ENCODE measurements at places on chromosomes 5 and 9.

GRCh38 chr9:133393399-133393798, 17.2 kb downstream of the STKLD1 start:
- H3K4me1 ChIP-seq = no peaks in the 10 kb centered on the region
- H3K4me3 ChIP-seq = no peak overlapping the region
- no peak for DNase-seq

DNA sequence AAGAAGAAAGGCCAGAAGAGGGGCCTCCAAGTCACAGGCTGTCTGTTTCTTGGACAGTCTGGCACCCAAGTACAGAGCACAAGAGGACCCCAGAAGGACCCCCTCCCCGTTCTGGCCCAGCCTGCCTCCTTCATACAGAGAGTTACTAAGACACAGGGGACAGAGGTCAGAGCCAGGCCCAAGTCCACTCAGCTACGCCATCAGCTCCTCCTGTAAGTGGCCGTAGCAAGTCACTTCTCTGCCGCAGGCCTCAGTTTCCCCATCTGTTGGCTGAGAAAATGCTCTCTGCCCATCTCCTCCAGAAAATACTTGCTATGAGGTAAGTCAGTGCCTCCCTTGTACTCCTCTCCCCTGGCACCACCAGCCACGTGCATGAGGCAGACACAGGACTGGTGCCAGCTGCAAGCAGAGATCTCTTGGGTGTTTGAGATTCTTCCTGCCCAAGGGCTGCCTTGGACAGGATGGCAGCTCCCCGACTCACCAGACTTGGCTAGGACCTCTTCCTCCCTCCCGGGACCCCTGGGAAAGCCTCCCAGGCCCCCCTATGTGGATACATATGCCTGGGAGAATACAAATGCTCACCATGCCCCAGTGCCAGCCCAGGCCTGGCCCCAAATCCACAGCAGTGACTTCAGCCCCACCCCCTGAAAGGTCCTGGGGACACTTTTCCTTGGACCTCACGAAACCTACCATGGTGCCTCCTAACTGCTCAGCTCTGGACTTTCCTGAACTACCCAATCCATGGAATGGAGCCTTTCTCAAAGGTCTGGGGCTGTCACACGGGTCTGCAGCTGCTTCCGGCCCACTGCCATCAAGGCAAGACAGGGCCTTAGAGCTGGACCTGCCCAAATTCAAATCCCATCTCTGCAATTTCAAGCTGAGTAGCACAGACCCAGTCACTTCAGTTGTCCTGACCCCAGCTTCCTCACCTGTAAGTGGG, 5.1 kb downstream of the EEIG1 start:
- peaks cover 74% of the 10 kb centered on the region for H3K4me1 ChIP-seq
- no peaks in the 10 kb centered on the region for H3K27me3 ChIP-seq
- H3K4me3 ChIP-seq = no peak overlapping the region
- peak; percentile 31 for DNase-seq
- peak overlapping the region; percentile 95 for H3K27ac ChIP-seq
- H3K36me3 ChIP-seq = no peaks in the 10 kb centered on the region

- H3K27ac ChIP-seq = no peak overlapping the region
- no peak overlapping the region for H3K4me3 ChIP-seq
- peaks cover 7% of the 10 kb centered on the region for H3K4me1 ChIP-seq
- no peak for DNase-seq
Observed at GRCh38 chr5:76291305-76292077, 111.6 kb upstream of the IQGAP2 start.

DNA sequence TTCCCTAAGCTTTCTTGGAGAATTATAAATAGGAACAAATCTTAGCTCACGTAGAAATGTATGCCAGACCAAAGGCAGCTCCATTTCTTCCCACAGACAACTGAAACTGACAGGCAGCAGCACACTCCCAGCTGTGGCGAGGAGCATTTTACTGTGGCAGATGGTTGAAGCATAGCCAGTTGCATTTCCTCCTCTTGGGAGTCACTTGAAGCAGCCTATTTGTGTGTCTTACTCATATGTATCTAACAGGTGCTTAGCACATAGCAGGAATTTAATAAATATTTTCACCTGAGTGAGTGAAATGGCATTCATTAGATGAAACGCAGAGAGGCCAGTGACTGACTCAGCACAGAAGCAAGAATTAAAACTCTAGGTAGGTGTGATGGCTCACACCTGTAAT, 12.3 kb upstream of the MTMR12 start:
- DNase-seq = no peak
- H3K27me3 ChIP-seq = no peaks in the 10 kb centered on the region
- H3K36me3 ChIP-seq = no peaks in the 10 kb centered on the region
- H3K4me1 ChIP-seq = peaks cover 10% of the 10 kb centered on the region
- H3K27ac ChIP-seq = no peak overlapping the region

- peaks cover 2% of the 10 kb centered on the region for H3K36me3 ChIP-seq
- H3K27me3 ChIP-seq = no peaks in the 10 kb centered on the region
- peak; percentile 45 for DNase-seq
- peaks cover 25% of the 10 kb centered on the region for H3K4me1 ChIP-seq
- H3K27ac ChIP-seq = peak overlapping the region; percentile 39
Observed at GRCh38 chr9:37994639-37995347, 74.2 kb downstream of the SHB start.

GRCh38 chr5:54630738-54631359, 113.3 kb downstream of the SNX18 start:
- no peak for DNase-seq
- peaks cover 36% of the 10 kb centered on the region for H3K4me1 ChIP-seq

GRCh38 chr9:121279776-121280388, 11.9 kb downstream of the GSN start:
- no peaks in the 10 kb centered on the region for H3K36me3 ChIP-seq
- DNase-seq = no peak
- no peak overlapping the region for H3K4me3 ChIP-seq

DNA sequence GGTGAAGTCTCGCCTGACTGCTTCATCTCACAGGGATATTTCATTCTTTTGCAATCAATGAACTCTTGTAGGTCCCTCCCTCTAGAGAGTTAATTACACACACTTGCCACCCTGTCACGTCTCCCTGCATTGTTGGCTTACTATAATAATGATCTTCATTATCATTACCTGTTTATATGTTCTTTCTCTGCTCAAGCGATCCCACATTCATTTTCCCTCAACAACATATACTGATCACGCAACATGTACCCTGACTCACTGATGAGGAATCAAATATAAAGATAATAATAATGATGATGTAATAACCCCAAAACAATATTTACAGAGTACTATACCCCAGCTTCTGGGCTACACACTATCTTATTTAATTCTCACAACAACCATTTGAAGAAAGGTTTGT, 88.5 kb downstream of the FEM1C start:
- H3K4me3 ChIP-seq = no peak overlapping the region
- DNase-seq = no peak
- H3K36me3 ChIP-seq = no peaks in the 10 kb centered on the region
- no peak overlapping the region for H3K27ac ChIP-seq
- peaks cover 1% of the 10 kb centered on the region for H3K4me1 ChIP-seq

DNA sequence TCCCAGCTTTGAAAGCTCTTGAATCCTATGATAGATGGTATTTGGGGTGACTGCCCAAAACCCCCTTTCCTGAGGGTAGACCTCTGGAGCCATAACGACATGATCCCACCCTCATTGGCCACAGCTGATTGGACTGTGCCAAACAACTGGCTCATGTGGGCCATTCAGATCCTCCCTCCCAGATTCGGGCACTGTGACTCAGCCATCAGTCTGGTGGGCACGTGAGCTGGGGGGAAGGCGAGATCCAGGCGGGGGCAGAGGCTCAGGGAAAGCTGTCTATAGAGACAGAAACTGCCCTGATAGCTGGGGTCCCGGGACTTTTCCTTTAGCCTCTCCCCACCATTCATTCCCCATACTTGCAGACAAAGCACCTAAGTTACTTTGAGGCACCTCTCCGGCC, 15.1 kb upstream of the NCS1 start:
- H3K4me3 ChIP-seq = no peak overlapping the region
- H3K4me1 ChIP-seq = peaks cover 4% of the 10 kb centered on the region
- H3K36me3 ChIP-seq = no peaks in the 10 kb centered on the region

GRCh38 chr9:2809692-2810419, 34.0 kb downstream of the PUM3 start:
- H3K36me3 ChIP-seq = peaks cover 46% of the 10 kb centered on the region
- no peaks in the 10 kb centered on the region for H3K27me3 ChIP-seq
- no peak overlapping the region for H3K4me3 ChIP-seq
- no peaks in the 10 kb centered on the region for H3K4me1 ChIP-seq
- H3K27ac ChIP-seq = no peak overlapping the region

- no peak for DNase-seq
- H3K27me3 ChIP-seq = no peaks in the 10 kb centered on the region
- no peak overlapping the region for H3K4me3 ChIP-seq
- H3K27ac ChIP-seq = no peak overlapping the region
Observed at GRCh38 chr5:118115791-118116190, 872.6 kb downstream of the DTWD2 start.

DNA sequence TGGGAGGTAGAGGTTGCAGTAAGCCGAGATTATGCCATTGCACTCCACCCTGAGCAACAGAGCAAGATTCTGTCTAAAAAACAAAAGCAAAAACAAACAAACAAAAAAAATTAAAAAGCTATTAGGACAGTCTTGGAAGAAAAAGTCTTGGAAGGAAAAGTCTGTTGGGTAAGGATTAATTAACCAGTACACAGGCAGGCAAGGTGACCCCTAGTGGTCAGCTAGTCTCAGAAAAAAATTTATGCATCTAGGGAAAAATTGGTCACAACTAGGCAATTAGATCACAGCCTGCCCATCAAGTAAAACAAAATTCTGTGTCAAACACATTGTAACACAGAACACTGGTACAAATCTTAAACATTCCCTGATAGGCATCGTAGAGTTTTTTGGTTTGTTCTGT, 6.7 kb upstream of the ANKRD18B start:
- no peaks in the 10 kb centered on the region for H3K4me1 ChIP-seq
- H3K36me3 ChIP-seq = no peaks in the 10 kb centered on the region
- H3K4me3 ChIP-seq = no peak overlapping the region
- DNase-seq = no peak

DNA sequence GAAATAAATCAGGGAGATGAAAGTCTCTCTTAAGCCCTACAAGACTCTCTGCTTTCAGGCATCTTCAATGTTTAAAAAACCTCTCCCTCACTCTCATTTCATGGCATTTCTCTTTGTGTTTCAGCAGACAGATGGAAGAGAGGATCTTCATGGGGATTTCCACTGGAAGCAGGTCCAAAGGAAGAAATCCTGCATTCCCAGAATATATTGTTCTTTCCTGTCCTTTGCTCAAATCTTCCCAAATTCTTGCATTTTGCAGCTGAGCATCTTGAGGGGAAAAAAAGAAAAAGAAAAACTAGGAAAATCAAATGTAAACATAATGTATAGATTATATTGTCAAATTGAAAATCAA, 382.2 kb downstream of the ENC1 start:
- no peak for DNase-seq
- H3K36me3 ChIP-seq = no peaks in the 10 kb centered on the region
- no peaks in the 10 kb centered on the region for H3K27me3 ChIP-seq
- H3K4me1 ChIP-seq = no peaks in the 10 kb centered on the region
- no peak overlapping the region for H3K27ac ChIP-seq

GRCh38 chr5:41445937-41446563, 64.4 kb downstream of the PLCXD3 start:
- H3K4me3 ChIP-seq = no peak overlapping the region
- H3K36me3 ChIP-seq = no peaks in the 10 kb centered on the region
- H3K27ac ChIP-seq = no peak overlapping the region
- H3K27me3 ChIP-seq = peaks cover 7% of the 10 kb centered on the region
- no peaks in the 10 kb centered on the region for H3K4me1 ChIP-seq

DNA sequence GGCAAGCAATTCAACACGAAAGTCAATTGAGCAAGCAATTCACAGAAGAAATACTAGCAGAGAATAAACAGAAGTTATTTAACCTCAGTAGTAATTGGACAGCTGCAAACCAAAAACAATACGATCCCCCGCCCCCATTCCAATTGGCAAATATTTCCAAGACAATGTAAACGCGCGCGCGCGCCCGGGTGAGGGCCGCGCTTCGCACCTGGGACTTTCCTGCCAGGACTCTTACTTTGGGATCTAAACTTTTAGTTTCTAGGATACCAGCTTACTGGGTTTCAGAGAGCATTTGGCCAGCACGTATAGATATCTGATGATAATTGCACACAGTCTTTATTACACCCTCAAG, 8.6 kb downstream of the RUFY1 start:
- peak; percentile 48 for DNase-seq
- peaks cover 22% of the 10 kb centered on the region for H3K36me3 ChIP-seq
- H3K27me3 ChIP-seq = no peaks in the 10 kb centered on the region
- H3K4me3 ChIP-seq = peak overlapping the region; percentile 49
- peaks cover 8% of the 10 kb centered on the region for H3K4me1 ChIP-seq
- peak overlapping the region; percentile 87 for H3K27ac ChIP-seq

DNA sequence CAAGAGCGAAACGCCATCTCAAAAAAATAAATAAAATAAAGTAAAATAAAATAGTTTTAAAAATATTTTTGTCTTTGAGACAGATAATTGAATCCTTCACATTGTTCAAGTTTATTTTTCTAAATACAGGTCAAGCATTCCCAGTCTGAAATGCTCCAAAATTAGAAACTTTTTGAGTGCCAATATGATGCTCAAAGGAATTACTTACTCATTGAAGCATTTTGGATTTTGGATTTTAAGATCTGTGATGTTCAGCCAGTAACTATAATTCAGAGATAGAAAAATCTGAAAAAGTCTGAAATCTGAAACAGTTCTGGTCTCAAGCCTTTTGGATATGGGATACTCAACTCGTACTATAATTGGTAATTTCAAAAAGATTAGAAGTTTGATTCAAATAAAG, 39.8 kb downstream of the RBM27 start:
- H3K36me3 ChIP-seq = peaks cover 2% of the 10 kb centered on the region
- no peak overlapping the region for H3K4me3 ChIP-seq
- no peak overlapping the region for H3K27ac ChIP-seq
- no peak for DNase-seq
- no peaks in the 10 kb centered on the region for H3K27me3 ChIP-seq

- H3K27ac ChIP-seq = no peak overlapping the region
- H3K27me3 ChIP-seq = no peaks in the 10 kb centered on the region
- H3K4me3 ChIP-seq = no peak overlapping the region
- H3K36me3 ChIP-seq = peaks cover 4% of the 10 kb centered on the region
- peaks cover 6% of the 10 kb centered on the region for H3K4me1 ChIP-seq
Observed at GRCh38 chr9:4515958-4516375, 25.7 kb downstream of the SLC1A1 start.

GRCh38 chr5:146395193-146395592, 51.9 kb upstream of the TCERG1 start:
- H3K4me3 ChIP-seq = no peak overlapping the region
- no peaks in the 10 kb centered on the region for H3K4me1 ChIP-seq
- H3K27ac ChIP-seq = no peak overlapping the region
- H3K36me3 ChIP-seq = no peaks in the 10 kb centered on the region
- DNase-seq = no peak

- H3K27me3 ChIP-seq = no peaks in the 10 kb centered on the region
- no peak for DNase-seq
- no peak overlapping the region for H3K27ac ChIP-seq
- H3K4me1 ChIP-seq = no peaks in the 10 kb centered on the region
Observed at GRCh38 chr5:9052421-9052820, 493.5 kb downstream of the SEMA5A start.

DNA sequence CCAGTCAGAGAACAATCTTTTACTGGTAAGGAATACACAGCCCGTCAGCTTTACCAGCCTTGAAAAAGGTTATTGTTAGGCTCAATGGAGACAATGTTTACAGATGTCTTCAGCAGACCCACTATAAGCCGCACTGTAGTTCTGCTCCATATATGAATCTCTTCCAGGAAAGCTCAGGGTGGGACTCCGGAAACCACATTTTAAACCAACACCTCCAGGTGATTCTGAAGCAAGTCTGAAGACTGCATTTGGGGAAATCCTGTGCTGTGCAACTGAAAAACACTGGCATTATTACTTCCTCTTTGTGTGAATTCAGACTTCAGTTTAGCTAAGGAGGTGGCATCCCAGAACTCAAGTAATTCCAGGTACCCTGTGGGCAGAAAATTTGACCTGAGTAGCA, 3.5 kb downstream of the GZMK start:
- H3K27ac ChIP-seq = no peak overlapping the region
- no peaks in the 10 kb centered on the region for H3K27me3 ChIP-seq
- no peak for DNase-seq
- H3K4me3 ChIP-seq = no peak overlapping the region

Measured in liver (tissue), 10 donors.